Bone marrow (tissue), 2 donors: ENCODE measurements at places on chromosomes 16 and 17.

DNA sequence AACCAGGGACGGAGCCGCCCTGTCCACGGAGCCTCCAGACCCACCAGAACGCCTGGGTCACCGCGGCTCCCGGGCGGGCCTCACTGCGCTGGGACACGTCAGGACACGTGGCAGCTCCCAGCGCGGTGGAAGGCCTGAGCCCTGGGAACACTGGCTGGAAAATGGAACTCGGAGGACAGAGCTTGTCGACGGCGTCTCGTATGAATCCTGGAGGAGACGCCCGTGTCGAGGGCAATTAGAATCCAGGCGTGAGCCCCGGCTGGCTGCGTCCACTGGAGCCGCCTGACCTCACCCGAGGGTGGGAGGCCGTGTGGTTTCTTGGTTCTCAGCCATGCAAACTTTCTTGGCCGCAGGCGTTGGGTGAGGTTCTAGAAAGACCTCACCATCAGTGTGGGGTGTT, 173.9 kb downstream of the LAT start:
- no peak for DNase-seq

DNA sequence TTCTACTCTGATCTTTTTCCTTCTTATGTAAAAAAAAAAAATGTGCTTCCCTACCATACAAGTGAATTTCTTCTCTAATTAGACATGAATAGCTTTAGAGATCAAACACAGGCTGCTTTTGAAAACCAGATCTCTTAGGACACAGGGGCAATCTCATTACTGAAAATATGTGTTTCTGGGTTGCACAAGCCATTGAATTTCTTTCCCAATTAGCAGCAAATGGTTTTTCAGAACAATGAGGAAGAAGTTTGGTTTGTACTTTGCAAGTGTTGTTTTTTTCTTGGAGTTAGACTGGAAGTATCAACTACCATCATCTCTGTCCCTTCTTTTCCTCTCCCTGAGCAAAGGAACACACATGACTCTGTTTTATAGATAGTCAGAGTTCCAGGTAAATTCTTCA, 5.6 kb upstream of the ANKS4B start:
- DNase-seq, result no peak

DNA sequence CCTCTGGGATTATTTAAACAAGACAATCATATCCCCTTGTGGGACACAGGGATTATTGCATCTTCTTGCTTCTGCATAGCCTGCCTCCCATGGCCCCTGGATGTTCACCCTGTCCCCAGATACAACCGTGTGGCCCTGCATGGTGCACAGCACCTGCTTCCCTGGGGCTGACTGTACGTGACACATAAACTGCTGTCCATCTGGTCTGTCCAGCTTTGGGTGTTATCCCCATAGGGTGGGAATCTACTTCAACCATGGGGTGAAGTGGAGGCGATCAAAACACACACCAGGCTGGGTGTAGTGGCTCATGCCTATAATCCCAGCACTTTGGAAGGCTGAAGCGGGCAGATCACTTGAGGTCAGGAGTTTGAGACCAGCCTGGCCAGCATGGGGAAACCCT, 138.8 kb downstream of the XYLT1 start:
- no peak for DNase-seq

DNA sequence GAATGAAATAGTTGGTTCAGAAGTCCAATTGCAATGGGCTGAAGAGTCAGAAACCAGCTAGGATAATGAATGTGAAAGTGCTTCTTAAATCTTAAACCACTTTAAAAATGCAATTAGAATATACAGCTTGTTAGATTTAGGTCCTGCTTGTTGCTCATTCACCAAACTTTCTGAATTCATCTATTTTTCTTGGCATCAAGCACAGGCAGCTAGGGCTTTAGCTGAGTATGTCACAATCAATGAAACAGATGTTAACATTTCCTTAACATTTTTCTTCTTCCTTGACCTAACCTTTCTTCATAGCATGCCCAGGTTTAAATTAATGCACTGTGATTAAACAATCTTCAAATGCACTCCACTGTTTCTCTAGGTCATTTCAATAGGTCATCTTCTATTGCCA, 14.4 kb downstream of the KIF2B start:
- no peak for DNase-seq

DNA sequence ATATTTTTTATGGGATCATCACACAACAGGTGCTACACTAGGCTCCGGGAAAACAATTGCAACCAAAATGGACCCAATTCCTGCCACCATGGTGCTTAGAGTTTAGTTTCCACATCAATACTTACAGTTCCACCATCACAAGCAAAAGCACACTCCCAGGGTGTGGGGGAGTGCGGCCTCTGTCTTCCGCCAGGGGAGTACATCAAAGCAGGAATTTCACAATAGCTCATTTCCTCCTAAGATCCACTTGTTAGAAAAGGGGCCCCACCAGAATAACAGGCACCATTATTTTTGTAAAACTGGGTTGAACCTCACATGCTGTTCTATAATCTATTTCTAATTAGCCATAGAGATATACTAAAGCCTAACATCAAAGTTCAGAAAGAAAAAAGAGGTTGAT, 44.3 kb upstream of the PSMD7 start:
- no peak for DNase-seq

- DNase-seq, result no peak
These were observed at the start of gene CCR7 for GRCh38 chr17:40564883-40565768. CCR7 (minus strand) TSS chr17:40565472; CDS start chr17:40565409, 63 bp downstream.

DNA sequence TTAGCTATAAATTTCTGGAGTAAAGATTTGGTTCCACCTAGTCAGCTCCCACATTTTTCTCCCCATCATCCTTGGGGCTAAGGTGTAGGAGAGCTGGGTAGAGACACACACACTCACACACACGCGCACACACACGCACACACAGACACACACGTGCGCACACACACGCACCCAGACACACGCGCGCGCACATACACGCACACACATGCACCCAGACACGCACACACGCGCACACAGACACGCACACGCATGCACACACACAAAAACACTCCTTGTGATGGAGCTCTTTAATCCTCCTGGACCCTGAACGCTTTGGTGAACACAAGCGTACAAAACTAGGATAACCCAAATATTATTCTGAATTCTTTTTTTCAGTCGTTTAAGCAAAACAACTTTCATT, 253.6 kb downstream of the C16orf95 start:
- DNase-seq, result no peak

GRCh38 chr16:55495616-55496289, 13.1 kb upstream of the LPCAT2 start:
- no peak for DNase-seq

DNA sequence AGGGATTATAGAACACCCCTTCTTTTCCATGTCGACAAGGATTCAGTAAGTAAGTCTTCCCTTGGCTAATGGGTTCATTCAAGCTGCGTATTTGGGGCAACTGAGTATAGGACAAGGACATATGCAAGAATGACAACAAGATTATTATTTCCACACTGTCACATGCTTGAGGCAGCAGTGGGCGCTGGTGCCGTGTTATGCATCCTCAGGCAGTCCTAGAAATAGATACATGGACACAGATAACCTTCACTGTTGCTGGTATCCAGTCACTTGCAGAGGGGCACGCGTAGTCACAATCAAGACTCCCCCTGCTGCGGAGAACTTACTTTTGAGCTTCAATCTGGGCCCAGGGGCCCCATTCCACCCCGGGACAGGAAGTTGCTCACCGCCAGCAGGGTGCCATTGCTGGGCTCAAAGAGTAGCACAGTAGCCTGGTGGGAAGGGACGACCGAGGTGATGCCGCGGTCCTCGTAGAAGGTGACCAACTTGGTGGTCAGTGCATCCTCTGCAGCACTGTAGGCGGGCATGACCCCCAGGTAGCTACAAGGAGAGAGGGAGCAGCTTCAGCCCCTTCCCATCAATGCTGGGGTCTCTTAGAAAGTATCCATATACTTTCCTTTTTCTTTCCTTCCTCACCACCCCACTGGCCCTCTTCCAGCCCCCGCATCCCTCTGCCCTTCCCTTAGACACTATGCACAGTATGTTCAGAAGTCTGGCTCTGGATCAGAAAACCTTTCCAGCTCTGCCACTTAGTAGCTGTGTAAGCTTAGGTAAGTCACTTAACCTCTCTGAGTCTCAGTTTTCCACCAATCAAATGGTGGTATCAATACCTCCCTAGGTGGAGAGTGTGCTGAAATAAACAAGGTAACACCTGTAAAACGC, 804 bp downstream of the CRYM start:
- no peak for DNase-seq

DNA sequence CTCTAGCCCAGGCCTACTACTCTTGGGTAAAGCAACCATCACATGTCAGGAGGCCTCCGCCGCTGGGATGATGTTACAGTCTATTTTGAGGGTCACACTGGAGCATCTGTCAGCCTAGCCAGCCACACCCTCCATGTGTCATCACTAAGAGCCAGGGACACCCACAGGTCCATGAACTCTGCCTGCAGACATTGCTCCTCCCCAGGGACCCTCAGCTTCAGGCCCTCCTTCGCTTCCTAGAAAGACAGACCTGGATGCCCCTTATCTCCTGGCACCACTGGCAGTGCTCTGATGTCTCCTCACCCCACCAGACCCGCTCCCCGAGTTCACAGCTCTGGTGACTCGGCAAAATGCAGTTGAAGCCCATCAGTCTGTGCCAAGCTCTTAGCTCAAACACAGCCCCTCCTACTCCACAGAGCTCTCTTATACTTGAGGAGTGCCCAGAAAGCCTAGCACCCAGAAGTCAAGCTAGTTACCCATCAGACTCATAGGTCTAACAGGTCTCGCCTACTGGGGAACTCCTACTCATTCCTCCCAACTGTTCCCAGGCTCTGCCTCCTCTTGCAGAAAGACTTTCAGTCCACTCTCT, 5.9 kb downstream of the RANBP10 start:
- no peak for DNase-seq

DNA sequence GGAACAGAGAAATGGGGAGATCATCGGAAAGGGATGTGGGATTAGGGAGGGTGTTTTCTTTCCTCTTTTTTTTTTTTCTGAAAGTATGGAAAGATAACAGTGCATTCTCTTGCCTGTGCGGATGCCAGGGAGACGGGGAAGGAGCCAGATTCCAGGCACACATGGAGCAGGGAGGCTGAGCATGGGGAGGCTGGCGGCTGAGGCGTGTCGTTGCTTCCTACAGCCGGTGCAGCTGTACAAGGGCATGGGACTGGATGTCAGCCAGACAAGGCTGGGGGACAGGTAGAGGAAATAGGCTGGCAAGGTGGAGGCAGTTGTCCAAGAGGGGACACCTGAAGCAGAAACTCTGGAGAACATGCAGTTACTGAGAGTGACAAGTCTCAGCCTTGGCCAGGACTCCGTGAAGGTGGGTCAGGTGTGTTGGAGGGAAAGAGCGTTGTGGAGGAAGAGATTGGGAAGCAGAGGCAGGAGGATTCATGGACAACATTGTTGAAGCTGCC, 16.6 kb upstream of the ADORA2B start:
- no peak for DNase-seq

GRCh38 chr17:59432657-59433056, 101.2 kb downstream of the YPEL2 start:
- no peak for DNase-seq

DNA sequence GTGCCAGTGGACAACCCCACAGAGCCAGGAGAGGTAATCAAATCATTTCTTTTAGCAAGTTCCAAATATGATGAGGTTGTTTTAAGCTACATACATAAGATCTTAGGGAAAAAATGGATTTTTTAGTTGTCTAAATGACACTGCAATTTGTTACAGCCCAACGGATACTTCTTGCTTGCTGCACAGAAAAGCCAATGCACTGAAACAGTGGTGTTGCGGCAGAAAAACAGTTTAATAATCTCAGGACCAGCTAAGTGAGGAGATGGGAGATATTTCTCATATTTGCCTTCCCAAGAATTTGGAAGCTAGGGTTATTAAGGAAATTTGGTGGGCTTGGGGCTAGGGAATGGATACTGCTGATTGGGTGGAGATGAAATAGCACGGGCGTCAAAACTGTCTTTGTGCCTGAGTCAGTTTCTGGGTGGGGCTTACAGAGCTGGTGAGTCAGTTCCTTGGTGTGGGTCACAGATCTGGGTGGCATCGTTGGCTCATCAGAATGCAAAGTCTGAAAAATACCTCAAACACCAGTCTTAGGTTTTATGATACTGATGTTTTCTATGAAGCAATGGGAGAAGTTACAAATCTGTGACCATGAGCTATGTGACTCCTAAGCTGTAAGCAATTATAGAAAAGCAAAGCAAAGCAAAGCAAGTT, 255.4 kb downstream of the IRX3 start:
- no peak for DNase-seq

- no peak for DNase-seq
These were observed 111.0 kb downstream of the AMFR start for GRCh38 chr16:56314244-56314850.

DNA sequence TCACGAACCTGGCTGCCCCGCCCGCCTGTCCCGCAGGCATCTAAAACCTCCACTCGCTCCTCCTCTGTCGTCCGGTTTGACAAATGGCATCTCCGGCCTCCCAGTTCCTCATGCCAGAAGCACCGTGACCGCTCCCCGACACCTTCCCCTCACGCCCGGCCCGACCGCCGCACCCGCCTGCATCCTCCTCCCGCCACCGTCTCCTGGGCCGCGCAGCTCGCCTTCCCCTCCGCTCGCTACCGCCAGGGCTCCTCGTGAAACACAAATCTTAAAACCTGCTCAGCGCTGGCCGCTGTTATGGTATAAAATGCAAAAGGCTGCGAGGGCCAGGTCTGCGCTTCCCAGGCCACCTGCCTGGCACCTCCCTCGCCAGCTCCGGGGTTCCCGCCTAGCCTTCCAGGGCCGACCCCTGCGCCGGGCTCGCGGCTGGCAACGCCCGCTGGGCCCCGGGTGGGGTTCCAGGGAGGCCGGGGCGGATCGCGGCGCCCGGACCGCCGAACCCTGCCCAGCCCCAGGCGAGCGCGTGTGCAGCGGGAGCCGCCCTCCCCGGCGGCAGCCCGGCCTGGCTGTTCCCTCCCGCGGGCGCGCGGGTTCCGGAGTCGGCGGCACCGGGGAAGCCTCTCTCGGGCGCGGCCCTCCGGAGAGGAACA, 488 bp downstream of the SPSB3 start:
- DNase-seq, result no peak

DNA sequence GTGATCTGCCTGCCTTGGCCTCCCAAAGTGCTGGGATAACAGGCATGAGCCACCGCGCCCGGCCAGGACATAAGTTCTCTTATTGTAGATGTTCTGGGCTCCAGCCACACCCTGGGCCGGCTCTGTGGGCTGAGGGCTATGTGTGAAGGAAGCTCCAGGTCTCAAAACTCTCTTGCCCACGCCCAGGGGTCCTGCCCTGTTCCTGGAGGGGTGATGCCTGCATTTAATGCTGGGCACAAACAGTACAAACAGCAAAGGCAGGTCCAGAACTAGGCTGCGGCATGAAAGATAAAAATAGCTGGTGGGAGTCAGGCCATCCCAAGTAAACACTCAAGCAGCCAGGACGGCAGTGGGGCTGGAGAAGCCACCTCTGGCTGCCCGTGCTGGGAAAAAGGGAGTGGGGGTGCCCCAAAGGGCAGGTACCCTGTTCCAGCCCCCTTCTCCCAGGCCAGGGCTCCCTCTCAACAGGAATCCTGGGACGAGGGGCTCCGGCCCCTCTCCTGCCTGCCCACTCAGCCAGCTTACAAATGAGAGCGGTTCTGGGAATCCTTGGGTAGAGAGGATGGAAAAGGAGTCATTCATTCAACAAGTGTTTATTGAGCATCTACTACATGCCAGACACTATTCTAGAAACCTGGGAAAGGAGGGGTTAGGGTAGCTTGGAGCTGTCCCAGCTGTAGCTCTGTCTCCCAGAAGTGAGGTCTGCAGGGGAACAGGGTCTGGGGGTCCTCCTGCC, 4.6 kb downstream of the TRIM47 start:
- DNase-seq, result no peak
